ENCODE measurements at places on chromosomes 3 and 15.
A peak's percentile ranks its signal among the peaks of the same experiment; 100 is the strongest.

DNA sequence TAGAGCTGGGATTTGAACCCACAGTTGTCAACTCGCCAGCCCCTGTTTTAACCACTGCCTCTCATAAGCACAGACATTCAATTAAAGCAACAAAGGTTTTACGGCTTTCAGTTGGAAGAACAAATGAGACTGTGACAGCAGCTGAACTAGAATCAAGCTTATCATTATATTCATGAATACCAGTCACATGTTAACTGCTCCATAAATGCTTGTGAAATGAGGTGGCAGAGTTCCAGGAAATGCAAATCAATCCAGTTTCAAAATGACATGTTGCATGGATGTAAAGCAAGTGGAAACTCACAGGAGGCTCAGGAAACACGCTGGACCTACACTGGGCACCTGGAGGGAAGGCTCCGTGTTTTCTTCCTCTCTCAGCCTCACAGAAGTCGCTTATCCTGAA is 3.9 kb downstream of the GP5 start:
- no peak for DNase-seq

DNA sequence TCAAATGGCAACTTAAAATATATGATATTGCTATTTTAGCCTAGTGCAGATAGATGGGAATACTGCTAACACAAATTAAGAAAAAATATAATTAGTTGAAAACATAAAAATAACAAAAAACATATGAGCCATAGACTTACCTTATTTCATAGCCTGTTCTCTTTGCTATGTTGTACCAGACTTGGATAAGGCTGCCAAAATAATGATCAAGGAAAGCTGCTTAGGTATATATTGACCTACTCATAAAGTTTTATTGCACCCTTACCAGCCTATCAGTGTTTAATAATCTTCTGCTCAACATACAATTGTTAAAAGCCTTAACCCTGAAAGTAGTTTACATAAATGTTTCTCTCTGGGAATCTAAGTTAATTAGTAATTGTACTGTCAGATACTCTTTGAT is at the start of gene SI:
Gene SI, minus strand, starts transcription at position 204 of the 400 bp plus-strand sequence. CDS start 2,484 bp downstream, outside the sequence.
- no peak for DNase-seq

DNA sequence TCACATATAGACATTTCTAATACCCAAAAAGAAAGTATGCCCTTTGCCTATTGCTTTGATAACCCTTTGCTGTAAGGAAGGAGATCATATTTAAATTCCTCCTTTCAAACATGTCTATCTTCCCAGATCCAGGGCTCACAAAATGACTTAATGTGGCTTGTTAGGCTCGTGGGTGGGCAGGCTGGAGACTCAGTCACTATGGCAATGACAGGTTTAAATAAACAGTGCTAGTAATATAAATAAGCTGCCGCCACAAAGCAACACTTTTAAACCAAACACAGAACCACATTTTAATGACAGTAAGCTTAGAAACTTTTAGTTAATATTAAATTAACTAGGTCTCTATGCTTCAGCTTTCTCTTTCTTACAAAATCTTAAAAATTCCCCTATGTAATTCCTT is 616.0 kb upstream of the NAALADL2 start:
- no peak for DNase-seq

GRCh38 chr3:55362210-55362960 is 124.7 kb downstream of the WNT5A start:
- DNase-seq: no peak

DNA sequence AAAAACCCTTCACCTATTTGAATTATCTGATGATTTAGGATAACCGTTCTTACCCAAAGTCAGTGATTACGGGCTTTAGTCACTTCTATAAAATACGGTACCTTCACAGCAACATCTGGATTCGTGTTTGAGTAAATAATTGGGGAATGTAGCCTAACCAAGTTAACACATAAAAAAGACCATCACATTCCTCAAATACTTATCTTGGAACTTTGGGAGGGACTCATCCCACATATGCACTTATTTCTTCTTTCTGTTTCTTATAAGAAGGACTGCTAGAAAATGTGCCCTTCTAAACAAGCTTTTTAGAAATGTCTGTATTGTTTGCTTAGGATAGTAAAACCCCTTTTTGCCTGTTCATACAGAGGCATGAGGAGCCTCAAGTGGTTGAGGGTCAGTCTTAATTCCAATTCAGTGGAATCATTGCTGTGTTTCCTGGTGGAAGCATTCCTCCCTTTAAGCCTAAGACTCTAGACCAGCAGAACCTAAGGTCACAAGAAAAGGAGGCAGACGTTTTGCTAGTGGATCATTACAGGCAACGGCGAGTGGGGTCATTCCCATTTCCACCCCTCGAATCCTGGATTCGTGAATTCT is 67.5 kb downstream of the TMEM44 start:
- no peak for DNase-seq

DNA sequence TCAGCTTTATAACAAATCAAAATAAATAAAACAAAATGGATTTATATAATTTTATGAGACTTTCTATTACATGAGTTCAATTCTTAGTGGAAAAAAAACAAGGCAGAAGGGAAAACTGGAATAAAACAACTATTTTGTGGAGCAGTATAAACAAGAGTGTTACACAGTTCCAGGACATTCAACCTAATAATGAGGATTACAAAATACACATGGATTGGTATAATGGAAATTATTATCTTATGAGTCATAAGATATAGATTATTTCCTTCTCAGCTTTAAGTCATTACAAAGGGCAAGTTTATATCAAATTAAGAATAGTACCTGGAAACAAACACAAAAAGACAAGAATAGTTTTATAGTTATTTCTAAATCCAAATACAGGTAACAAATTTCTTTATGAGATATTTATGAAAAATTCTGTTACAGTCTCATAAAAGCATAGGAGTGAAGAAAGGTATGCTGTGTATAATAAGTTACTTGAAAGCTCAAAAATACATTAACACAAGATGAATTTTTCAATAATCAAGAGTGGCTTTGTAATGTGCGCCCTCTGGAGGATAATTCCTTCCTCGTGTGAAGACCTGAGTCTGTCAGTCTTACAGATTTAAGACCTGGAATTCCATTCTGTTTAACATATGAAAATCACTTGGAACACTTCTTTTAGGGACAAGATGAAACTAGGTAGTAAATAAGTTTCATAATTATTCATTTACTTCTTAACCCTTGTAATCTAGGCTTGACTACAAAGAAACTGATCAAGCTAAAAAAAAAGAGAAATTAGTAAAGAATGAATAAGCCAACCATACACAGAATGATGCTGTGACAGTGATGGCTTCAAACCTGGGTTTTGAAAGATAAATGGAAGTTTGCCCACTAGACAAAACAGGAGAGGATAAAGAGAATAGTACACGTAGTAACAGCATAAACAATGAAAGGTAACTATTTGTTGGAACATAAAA is 9.5 kb downstream of the COPS2 start:
- DNase-seq: peak; percentile 50

All from CD4-positive, alpha-beta T cell treated with Interleukin-12 subunit alpha and Interleukin-12 subunit beta, for 1 hour (primary cell).